ENCODE measurements at places on chromosomes 5 and 9.

DNA sequence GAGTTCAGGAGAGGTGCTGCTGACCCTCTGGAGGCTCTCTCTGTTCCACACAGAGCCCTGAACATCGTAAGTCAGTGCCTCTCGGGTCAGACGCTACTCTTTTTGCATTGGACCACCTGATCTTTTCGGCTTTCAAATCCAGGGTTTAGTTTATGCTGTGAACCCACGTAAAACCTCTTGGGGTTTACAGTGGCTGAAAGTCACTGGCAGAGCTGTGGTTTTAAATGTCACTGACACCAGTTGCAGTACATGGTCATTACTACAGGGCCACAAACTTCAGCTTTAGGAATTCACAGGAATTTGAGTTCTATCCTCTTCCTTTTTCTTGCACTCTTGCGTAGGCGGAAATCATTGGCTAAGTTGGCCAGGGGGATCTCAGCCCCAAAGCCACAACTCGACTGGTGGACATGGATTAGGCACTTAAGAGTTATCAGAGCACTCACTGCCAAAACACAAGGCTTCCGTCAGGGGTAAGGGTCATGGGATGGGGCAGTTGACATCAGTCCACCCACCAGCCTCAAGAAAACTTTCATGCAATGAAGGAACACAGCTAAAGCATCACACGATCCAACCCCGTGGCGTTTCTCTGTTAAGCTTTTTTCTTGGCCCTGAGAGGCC lies 76.9 kb downstream of the SFXN1 start:
- DNase-seq: no peak

DNA sequence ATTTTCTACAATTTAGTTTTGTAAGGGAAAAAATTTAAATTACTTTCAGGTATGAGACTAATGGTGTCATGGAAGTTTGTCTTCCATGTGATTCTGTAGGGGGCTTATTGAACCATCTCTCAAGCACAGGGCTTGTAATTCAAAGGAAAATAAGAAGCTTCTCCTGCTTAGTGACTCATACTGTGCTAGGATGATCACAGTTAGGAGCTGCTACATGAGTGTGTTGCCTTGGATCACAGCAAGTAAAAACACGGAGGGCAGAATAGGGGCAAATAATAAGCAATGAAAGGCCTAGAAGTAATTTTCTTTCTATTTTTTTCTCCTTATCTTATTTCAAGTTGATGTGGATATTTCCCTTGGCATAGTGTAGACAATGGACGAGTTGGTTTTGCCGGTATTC lies 28.9 kb downstream of the TMEM167A start:
- DNase-seq: no peak

DNA sequence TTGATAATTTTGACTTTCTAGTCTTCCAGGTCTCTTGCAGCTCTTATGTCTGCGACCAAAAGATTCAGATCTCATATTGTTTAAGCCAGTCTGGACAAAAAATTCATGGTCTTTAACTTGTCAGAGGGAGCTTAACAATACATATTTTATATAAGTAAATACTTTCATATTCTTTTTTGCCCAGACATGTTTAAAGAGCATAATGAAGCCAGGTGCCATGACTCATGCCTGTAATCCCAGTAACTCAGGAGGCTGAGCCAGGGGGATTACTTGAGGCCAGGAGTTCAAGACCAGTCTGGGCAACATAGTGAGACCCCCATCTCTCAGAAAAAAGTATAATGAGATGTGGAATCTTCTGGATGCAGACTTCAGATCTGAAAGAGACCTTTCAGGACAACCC lies 69.8 kb downstream of the JMY start:
- DNase-seq: no peak

- no peak for DNase-seq
Measured at GRCh38 chr9:93189369-93190132, 5.6 kb downstream of the WNK2 start.

DNA sequence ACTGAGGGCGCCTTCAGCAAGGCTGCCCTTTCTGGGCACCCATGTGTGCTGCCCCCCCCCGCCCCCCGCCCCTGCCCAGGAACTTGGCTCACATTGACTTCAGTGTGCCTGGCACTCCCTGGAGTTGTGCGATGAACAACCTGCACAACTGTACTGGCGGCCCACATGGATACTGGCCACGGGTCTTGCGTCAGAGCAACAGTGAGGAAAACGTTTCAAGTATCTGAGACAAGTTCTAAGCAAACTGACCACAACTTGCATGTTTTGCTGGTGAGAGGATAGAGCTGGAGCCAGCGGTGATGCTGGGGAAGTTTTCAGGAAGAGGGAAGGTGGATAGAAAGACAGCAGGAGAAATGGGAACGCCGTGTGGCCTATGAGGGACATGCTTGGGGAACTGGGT lies 45.4 kb downstream of the HABP4 start:
- no peak for DNase-seq

DNA sequence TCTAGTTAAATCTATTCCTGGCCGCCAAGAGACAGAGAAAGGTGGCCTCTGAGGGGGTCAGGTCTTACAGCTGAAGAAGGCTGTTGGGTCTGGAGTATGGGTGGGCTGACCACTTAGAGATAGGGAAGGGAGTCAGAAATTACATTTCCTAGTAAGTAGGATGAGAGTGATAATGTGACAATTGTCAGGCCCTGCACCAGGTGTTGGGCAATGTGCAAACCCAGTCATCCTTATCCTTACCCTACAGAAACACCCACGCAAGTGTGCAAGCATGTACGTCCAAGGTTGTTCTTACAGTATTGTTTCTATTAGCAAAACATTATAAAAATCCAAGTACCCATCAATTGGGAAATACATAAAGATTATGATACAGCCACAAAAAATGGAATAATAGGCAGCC lies 9.5 kb downstream of the SPAAR start:
- no peak for DNase-seq

DNA sequence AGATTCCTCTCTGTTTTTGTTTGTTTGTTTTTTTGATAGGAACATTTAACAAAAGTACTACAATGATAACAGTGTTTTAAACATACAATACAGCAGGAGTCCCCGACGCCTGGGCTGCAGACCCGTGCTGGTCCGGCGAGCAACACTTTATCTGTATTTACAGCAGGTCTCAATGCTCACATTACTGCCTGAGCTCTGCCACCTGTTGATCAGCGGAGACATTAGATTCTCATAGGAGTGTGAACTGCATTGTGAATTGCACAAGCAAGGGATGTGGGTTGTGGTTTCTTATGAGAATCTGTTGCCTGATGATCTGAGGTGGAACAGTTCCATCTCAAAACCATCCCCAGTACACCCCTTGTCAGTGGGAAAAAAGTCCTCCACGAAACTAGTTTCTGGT lies 1068.5 kb upstream of the CDH10 start:
- DNase-seq: no peak

DNA sequence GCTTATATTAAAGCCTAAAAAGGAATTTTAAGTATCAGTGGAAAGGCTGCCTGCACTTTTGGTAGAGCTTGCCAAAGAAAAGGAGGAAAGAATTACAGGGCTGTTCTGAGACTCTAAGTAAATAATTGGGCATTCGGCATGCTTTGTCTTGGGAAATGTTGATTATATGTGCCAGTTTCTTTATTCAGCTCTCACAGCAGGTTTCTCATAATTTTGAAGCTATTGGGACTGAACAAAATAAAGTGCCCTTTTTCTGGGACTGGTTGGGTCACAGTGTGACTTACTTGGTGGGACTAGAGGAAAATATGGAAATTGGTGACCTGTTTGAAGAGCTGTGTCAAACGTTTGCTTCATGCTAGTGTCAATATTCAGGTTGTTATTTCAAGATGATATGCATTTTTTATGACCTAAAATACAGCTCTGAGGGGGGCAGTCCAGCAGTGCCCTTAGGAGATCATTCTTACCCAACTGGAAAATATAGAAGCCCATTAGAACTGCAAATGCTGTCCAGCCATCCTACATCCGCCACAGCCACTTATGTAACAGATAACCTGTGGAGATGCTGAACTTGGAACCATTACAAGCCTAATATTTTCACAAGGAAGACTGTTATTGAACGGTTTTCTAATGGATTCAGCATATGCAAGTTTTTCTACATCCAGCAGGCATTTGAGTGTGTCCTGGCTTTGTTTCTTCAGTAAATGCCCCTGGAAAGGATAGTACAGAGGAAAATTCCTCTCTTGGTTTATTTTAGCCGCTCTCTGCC lies 122.4 kb downstream of the SNCAIP start:
- no peak for DNase-seq

GRCh38 chr9:133057006-133057405 lies 4.8 kb upstream of the CEL start:
- DNase-seq: no peak

DNA sequence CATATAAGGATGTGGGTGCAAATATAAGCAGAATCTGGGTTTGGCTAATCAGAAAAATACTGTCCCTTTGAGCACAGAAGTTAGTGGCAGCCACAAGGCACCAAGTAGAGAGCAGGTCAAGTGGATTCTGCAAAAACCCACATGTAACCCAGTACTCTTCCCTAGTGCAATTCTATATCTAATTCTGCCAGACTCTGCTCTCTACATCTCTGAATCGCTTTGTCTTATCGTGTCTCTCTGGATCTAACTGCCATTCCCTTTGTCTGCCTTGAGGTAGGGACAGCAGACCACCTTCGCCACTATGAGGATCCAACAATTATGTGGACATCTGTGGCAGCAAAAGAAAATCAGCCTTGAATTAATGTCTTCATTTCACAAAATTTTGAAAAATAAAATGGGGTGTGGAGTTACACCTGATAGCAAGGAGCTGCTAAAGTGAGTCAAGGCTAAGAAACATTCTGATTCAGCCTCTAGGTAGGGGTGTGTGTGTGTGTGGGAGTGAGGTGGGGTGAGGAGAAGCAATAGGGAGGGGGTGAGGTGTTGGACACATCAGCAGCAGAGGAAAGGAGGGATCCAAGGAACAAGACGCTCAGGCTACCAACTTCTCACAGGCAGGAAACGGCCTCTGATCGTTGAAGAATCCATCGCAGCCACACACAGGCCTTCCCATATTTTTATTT lies 33.7 kb upstream of the ZNF366 start:
- DNase-seq: no peak

GRCh38 chr9:29796291-29796952 lies 2223.1 kb upstream of the C9orf72 start:
- DNase-seq: no peak

DNA sequence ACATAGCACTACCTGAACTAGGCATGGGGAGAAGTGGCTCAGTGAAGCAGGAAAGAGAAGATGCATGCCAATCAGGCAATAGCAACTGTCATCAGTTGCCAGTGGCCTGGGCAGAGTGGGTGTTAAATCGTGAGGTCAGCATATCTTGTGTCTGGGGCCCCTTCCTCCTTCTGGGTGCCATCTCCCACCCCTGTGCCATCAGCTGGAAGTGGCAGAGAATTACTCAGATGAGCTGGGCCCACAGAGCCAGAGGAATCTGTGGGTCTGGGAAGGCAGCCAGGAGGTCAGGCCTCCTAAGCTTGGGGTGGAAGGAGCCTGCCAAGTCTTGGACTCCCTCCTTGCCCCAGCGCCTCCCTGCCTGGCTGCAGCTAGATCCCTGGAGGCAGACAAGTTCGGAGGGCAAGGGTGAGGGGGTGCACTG lies 66.5 kb downstream of the GALNT12 start:
- DNase-seq: no peak

GRCh38 chr5:154753792-154754191 lies 1.4 kb upstream of the LARP1 start:
- DNase-seq: no peak

DNA sequence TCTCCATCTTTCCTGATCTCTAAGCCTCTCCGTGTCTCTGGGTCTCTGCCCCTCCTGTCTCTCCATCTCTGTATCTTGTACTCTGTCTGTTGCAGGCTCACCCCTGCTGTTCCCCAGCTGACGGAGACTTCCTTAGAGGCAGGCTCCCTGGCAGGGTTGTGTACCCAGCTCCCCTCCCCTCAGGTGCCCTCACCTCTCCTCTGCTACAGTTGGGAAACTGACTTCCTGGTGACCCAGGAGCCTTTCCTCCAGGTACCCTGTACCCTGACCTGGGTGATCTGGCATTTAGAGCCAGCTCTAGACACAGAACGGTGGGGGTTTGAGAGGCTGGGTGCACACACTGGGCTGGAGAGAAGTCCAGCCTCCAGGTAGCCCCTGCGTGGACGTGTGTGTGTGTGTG lies 37.7 kb downstream of the CXXC5 start:
- DNase-seq: no peak

All from stimulated activated CD8-positive, alpha-beta memory T cell treated with anti-CD3 and anti-CD28 coated beads, Interleukin-4, amount 100 ng/mL, for 1 hour (primary cell).